ENCODE measurements at places on chromosomes 12 and 14. TPM values are rescaled to one million over a fixed set of nuclear protein-coding genes. Genes with fewer than 3 reads are reported as not detected.

MYL2 gene
- total RNA-seq = not detected

DPPA3 gene
- total RNA-seq = not detected

KRT72 gene
- not detected for total RNA-seq

GPX2 gene
- not detected for total RNA-seq

PTPRQ gene
- total RNA-seq = not detected

GALNT4 gene
- total RNA-seq = 25.5 TPM

CLEC1B gene
- total RNA-seq = not detected

KCNC2 gene
- total RNA-seq = not detected

SERPINA1 gene
- total RNA-seq = not detected

PAPLN gene
- 10.1 TPM for total RNA-seq

WIF1 gene
- not detected for total RNA-seq

NPFF gene
- not detected for total RNA-seq

LMNTD1 gene
- 0.29 TPM for total RNA-seq

SERPINA10 gene
- total RNA-seq = not detected

RND1 gene
- total RNA-seq = 3.9 TPM

TAS2R9 gene
- total RNA-seq = 0.19 TPM

CCDC88C gene
- 40.3 TPM for total RNA-seq

GPRC5A gene
- 5.0 TPM for total RNA-seq

KRT3 gene
- not detected for total RNA-seq

ITGB7 gene
- under 0.01 TPM for total RNA-seq

PTHLH gene
- 0.86 TPM for total RNA-seq

POC1B gene
- 20.3 TPM for total RNA-seq

KDM2B gene
- total RNA-seq = 33.4 TPM

CLMN gene
- total RNA-seq = 4.2 TPM

COQ6 gene
- total RNA-seq = 17.8 TPM

PTGDR gene
- total RNA-seq = not detected

ARMH4 gene
- total RNA-seq = 1.3 TPM

GPR65 gene
- not detected for total RNA-seq

PPP1R1A gene
- total RNA-seq = not detected

TMEM52B gene
- not detected for total RNA-seq

FIGNL2 gene
- total RNA-seq = 0.98 TPM

CAPS2 gene
- total RNA-seq = 0.57 TPM

PHC1 gene
- total RNA-seq = 13.0 TPM

SLC10A1 gene
- not detected for total RNA-seq

SAMD15 gene
- 1.6 TPM for total RNA-seq

TAOK3 gene
- 22.2 TPM for total RNA-seq

MIP gene
- 0.29 TPM for total RNA-seq

TMEM132D gene
- total RNA-seq = not detected

RNASE7 gene
- total RNA-seq = not detected

ACVR1B gene
- total RNA-seq = 18.3 TPM

TSFM gene
- total RNA-seq = 17.4 TPM

MUCL1 gene
- not detected for total RNA-seq

SMIM41 gene
- 0.19 TPM for total RNA-seq

Data from vein endothelial cell (primary cell).